ENCODE measurements at places on chromosomes 11 and 22.

- no peak for DNase-seq
Observed at GRCh38 chr22:21593406-21594232, 26.1 kb downstream of the UBE2L3 start.

- DNase-seq: no peak
Observed at GRCh38 chr11:1121813-1122663, 35.7 kb upstream of the MUC5AC start.

- DNase-seq: no peak
Observed at GRCh38 chr11:118434553-118435289, 1.6 kb upstream of the KMT2A start.

- no peak for DNase-seq
Observed at GRCh38 chr11:36451045-36451444, 59.0 kb downstream of the TRAF6 start.

- peak; percentile 79 for DNase-seq
Observed at GRCh38 chr22:37244114-37244921, at the start of gene RAC2. RAC2 (minus strand) TSS chr22:37244269; CDS start chr22:37244148, 121 bp downstream.

DNA sequence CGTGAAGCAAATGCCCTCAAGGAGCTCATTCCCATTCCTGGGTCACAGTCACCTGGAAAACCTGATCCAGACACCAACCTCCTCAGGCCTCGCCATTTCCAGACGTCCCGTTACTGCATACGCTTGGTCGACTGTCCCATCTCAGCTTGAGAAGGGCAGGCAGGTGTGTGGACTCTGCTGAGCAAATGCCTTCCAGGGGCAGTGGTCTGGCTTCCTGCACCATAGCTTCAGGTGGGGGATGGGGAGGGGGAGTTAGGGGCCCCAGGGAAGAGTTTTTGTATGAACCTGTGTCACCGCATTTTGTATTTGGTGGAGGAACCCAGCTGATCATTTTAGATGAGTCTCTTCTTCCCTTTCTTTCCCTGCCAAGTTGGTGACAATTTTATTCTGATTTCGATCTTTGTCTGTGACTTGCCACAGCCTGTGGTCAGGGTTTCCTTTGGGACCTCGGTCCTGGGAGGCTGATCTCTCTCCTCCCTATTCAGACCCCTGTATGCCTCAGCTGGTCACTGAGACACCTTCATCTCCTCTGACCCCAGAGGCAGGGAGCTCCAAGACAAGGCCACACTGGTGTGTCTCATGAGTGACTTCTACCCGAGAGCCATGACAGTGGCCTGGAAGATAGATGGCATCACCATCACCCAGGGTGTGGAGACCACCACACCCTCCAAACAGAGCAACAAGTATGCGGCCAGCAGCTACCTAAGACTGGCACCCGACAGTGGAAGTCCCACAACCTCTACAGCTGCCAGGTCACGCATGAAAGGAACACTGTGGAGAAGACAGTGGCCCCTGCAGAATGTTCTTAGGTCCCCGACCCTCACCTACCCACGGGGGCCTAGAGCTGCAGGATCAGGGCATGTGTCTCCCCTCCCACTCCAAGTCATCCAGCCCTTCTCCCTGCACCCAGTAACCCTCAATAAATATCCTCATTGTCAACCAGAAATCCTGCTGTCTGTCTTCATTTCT is 22.9 kb downstream of the IGLL5 start:
- no peak for DNase-seq

DNA sequence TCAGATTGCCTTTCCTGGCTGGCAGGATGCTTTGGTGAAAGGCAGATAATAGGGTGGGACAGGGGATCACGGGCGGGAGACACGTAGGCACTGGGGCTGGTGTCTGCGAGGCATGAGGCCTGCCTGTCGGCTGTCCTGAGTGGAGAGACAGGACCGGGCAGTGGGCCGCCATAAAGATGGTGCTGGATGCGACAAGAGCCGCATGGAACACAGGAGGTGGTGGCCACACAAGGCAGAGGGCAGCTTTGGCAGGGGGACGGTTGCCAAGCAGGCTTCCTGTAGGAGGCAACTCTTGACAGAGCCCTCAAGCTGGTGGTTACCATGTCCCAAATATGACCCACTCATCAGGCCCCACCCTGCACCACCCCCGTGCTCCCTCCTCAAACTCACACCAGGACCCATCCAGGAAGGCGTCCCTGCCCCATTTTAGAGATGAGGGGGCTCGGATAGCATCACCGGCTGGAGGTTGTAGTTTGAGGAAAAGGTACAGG is 4.9 kb upstream of the PPARA start:
- DNase-seq: no peak

DNA sequence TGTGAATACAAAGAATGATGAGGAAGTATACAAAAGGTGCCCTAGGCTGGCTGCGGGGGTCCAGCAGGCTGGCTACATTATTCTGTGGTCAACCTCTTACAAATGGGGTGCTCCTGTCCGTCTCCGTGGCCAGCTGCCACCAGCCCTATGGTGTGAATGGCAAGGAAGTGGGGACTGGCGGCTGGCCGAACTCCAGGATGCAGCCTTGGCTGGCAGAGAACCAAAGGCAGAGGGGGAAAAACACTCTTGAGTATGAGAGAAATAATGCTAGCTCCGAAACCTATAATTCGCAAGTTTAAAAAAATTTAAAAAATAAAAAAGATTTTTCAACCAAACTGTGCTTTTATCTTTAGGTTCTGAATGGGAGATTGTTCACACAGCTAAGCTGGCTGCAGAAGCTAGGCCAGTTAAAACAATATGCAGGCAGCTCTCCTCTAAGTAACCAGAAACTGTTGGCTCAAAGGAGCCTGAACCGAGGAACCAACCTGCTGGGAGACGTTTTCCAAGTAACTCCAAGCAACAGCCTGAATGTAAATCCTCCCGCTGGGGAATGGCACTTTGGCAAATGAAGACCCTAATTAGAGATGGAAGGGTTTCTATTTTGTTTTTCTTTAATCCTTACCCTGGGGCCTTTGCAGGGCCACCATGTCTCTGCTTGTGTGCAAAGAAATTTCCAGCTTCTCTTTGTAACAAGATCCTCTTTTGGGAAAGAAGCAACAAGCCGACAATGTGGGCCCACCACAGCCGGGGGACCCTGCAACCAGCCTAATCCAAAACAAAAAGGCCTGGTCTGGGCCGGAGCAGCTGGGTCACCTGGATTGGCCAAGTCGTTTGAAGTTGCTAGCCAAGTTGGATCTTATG is 50.2 kb downstream of the C22orf31 start:
- DNase-seq: no peak

DNA sequence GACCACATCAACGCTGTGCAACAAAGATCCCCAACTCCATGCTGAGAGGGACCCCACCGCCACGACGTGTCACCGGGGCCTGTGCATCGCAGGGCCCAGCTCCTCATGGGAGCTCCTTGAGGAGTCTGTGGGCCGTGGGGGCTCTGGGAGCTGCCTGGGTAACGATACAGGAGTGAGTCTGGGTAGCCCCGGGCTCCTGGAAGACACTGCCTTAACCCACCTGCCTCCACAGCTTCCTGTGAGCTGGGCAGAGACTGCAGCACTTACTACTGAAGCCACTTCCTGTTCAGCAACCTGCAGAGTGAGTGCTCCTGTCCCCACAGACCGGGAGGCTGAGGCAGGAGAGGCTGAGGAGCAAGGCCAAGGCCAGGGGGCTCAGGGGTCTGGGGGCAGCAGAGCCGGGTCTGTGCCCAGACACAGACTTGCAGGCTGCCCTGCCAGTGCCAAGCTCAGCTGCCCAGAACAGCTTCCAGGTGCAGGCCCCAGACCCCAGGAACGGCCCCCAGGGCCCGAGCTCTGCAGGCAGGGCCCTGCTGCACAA is 226.7 kb downstream of the BRD1 start:
- no peak for DNase-seq

- DNase-seq: no peak
Observed at GRCh38 chr11:69359735-69360480, 66.0 kb downstream of the MYEOV start.

- no peak for DNase-seq
Observed at GRCh38 chr22:39936523-39937145, 23.6 kb upstream of the TMA7B start.

DNA sequence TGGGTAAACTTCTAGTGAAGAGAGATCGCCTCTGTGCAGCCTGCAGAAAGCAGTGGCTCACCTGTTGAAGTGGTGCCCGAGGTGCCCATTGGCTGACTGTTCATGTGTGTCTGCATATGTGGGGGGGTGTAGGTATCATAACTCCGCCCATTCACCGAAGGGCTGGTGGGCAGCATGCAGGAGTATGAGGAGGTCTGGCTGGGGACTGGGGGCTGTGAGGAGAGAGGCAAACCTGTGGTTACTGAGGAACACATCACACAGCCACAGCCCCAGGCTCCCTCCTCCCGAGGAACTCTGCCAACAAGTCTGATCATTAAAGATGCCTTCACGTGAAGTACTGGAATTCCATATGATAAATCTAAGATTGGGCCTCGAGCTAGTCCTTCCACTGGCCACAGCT is 20.5 kb downstream of the PAX6 start:
- no peak for DNase-seq

GRCh38 chr11:36409152-36409816 is 100.8 kb downstream of the TRAF6 start:
- DNase-seq: no peak

- DNase-seq: no peak
Observed at GRCh38 chr11:6608726-6609501, 3.1 kb downstream of the TAF10 start.
